Myocyte (in vitro differentiated cells): ENCODE measurements at places on chromosomes 16 and 17. TPM values are rescaled to one million over a fixed set of nuclear protein-coding genes. Genes with fewer than 3 reads are reported as not detected.

The CCL3 gene
- total RNA-seq, result 1.5 TPM in 1 of 2 replicates, not detected in the other

The FNDC8 gene
- total RNA-seq, result not detected in 2 replicates

The CSNK1D gene
- 29.0 and 37.1 TPM in 2 replicates for total RNA-seq

The HEATR3 gene
- 31.2 and 36.8 TPM in 2 replicates for total RNA-seq

The KRT12 gene
- not detected in 2 replicates for total RNA-seq

The MYL11 gene
- total RNA-seq, result 6,226 and 7,274 TPM in 2 replicates

The SNTB2 gene
- 21.3 and 28.9 TPM in 2 replicates for total RNA-seq

The NT5M gene
- 12.4 and 19.3 TPM in 2 replicates for total RNA-seq

The NOS2 gene
- 0.03 TPM in 1 of 2 replicates, not detected in the other for total RNA-seq

The KRTAP29-1 gene
- total RNA-seq, result not detected in 2 replicates

The CACNG1 gene
- total RNA-seq, result 142 and 146 TPM in 2 replicates

The CHAD gene
- not detected in 2 replicates for total RNA-seq

The PRDM7 gene
- not detected in 2 replicates for total RNA-seq

The SEPTIN1 gene
- total RNA-seq, result 0.13 TPM in 1 of 2 replicates, not detected in the other

The CCL14 gene
- not detected in 2 replicates for total RNA-seq

The DNAH17 gene
- 0.10 TPM in 1 of 2 replicates, not detected in the other for total RNA-seq

The ARHGDIG gene
- total RNA-seq, result 0.48 TPM in 1 of 2 replicates, not detected in the other

The SULT1A2 gene
- total RNA-seq, result 0.10 TPM in 1 of 2 replicates, not detected in the other

The CDR2L gene
- 22.5 and 23.6 TPM in 2 replicates for total RNA-seq

The SPPL2C gene
- total RNA-seq, result not detected in 2 replicates

The WNT9B gene
- not detected in 2 replicates for total RNA-seq

The EPOP gene
- total RNA-seq, result 0.94 and 1.2 TPM in 2 replicates

The UNK gene
- total RNA-seq, result 12.7 and 23.6 TPM in 2 replicates

The JMJD6 gene
- total RNA-seq, result 22.5 and 33.8 TPM in 2 replicates

The CD300A gene
- not detected in 2 replicates for total RNA-seq

The RUNDC3A gene
- 0.40 and 0.62 TPM in 2 replicates for total RNA-seq

The MYCBPAP gene
- total RNA-seq, result 0.35 and 0.52 TPM in 2 replicates

The CDK5R1 gene
- total RNA-seq, result 25.8 and 39.6 TPM in 2 replicates

The FOXJ1 gene
- total RNA-seq, result not detected in 2 replicates
